ENCODE measurements at places on chromosomes 13 and 19.

DNA sequence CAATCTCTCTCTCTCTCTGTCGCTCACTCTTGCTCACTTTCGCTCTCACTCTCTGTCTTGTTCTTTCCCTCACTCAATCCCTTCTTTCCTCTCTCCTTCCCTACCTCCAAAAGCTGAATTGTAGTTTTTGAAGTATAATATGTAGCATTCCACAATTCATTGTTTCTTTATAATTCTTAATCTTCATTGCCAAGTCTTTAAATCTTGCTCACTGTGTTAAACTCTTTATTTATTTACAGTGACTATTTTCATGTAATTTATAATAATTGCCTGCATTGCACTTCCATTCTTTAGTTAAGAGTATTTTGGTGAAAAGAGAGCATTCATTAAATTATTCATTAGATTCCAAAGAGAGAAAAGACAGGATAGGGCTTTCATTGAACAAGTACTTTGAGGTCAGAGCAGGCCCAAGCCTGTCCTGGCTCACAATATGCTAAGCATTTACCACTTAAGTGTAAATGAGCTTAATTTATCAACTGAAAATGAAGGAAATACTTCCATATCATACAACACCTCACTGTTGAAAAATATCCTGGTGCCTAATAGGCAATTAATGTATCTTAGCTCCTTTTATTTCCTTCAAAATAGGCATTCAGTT is 257.4 kb upstream of the SLITRK1 start:
- DNase-seq = no peak

GRCh38 chr19:57321116-57321515 is 844 bp downstream of the ZNF543 start:
- DNase-seq = no peak

DNA sequence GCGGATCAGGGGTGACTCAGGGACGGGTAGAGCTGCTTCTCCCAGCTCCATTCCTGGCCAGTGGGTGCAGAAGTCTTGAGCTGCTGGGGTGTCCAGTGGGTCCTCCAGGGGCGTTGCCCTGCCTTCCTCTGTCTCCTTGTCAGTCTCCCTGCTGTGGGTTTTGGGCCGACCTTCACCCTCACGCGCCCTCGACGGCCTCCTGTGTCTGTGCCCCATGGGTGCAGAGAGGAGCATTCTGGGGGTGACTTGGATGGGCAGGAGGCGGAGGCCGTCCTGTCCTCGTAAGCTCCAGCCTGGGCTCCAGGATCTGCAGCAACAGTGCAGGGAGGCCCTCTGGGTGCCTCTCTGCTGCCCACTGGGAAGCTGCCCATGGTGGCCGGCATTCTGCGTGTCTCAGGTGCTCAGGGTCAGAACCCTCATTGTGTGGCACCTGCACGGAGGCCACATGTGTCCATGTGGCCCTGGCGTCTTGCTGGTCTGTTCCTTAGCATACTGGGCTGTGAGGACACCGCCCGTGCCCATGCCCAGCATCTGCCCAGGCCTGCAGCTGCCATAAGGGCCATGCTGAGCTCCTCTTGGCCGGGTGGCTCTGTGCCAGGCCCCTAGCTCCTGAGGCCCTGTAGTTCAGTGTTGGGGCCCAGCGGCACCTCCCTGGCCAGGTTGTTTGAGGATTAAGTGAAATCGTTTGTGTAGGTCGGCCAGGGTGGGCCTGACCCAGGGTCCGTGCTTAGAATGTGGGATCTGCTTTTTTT is 17.3 kb downstream of the DOT1L start:
- no peak for DNase-seq

DNA sequence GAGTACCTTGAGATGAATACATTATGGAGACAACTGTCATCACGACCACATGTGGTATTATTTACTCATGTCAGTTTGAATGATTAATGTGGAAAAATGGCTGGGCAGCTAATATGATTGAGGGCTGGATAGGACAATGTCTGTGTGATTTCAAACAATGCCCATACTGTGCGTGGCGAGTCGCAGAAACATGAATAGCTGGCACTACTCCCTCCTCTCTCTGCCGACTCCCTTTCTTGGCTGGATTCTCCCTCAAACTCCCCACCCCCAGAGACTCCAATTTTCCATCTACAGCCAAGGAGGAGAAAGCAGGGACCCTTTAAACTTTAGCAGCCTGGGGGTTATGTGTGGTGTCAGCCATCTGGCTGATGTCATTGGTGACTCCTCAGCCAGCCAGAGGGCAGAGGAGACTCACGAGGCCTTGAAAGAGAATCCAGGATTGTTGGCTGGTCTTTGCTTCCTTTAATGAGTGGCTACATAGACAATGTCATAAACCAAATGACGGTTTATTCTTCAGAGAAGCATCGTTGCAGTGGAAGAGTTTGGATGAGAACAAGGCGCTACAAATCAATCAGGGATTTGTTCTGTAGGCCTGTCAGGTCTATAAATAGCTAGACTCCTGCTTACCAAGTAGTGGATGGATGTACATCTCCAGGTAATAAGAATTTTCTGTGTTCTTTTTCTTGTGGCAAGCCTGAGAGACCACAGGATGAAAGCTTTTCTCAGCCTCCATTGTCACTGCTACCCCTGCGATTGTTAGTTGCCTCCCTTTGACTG is 165.6 kb downstream of the DLEU7 start:
- DNase-seq = no peak

DNA sequence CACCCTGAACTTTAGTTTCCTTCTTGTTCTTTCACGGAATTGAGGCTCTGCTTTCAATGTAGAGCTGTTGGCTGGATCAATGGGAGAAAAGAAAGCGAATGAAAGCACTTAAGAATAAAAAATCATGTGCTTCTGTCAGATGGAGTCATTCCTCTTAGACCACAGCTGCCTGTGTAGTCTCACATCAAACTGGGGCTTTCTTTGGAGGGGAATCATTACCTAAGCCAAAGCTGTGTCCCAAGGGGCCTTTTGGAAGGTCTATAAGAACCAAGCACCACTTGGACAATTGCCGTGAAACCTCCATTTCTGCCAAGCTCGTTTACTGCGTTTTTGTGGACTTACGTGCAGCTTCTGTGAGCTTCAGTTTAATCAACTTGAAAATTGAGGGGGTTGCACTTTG is 44.2 kb upstream of the RNF113B start:
- no peak for DNase-seq

DNA sequence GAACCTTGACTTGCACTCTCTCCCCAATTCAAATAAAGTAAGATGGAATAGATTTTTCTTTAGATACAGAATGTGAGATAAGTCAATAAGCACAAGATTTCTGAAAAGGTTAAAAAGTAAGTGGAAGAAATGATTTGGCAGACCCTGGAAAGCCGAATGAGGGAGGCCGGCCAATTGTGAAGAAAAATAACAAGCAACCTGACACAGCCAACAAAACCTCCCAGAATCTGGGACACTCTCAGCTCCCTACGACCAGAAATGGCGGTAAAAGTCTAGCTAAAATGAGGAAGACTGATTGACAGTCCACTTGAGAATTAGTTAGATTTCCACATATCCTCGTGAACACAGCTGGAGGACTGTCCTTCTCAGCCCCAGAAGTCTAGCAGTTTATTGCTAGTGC is 85.4 kb downstream of the KLF12 start:
- no peak for DNase-seq

GRCh38 chr13:26025196-26025595 is 26.6 kb downstream of the SHISA2 start:
- DNase-seq = no peak

- no peak for DNase-seq
Measured at GRCh38 chr19:5228932-5229777, 111.5 kb downstream of the PTPRS start.

GRCh38 chr13:103403148-103403740 is 337.0 kb upstream of the SLC10A2 start:
- DNase-seq = no peak

DNA sequence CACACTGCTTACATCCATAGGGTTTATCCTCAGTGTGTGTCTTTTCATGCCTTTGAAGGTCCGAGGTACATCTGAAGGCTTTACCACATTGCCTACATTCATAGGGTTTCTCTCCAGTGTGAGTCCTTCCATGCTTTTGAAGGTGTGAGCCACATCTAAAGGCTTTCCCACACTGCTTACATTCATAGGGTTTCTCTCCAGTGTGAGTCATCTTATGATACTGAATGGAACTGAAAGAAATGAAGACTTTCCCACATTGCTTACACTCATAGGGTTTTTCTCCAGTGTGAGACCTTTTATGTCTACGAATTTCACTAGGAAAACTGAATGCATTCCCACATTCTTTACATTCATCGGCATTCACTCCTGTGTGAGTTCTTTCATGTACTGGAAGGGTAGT is 7.1 kb downstream of the ZNF20 start:
- DNase-seq = no peak

GRCh38 chr13:40787062-40787461 is 2.3 kb upstream of the SLC25A15 start:
- no peak for DNase-seq

GRCh38 chr13:105773863-105774538 is 761.5 kb downstream of the EFNB2 start:
- no peak for DNase-seq

DNA sequence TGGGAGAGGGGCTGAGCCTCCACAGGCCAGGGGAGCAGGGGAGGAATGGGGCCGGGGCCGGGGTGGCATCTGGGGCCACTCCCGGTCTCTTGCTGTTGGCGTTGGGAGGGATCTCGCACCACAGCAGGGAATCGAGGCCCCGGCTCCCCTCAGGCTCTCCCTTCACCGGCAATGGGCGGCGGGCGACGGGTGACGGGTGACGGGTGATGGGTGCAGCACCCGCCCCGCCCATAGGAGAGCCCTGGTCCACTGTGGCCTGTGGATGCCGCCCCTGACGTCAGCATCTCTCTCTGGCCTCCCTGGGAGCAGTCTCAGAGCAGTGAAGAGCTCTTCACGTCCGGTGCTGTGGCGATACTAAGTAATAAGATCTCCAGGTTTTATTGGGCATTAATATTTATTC is 133.6 kb downstream of the KDM4B start:
- no peak for DNase-seq

DNA sequence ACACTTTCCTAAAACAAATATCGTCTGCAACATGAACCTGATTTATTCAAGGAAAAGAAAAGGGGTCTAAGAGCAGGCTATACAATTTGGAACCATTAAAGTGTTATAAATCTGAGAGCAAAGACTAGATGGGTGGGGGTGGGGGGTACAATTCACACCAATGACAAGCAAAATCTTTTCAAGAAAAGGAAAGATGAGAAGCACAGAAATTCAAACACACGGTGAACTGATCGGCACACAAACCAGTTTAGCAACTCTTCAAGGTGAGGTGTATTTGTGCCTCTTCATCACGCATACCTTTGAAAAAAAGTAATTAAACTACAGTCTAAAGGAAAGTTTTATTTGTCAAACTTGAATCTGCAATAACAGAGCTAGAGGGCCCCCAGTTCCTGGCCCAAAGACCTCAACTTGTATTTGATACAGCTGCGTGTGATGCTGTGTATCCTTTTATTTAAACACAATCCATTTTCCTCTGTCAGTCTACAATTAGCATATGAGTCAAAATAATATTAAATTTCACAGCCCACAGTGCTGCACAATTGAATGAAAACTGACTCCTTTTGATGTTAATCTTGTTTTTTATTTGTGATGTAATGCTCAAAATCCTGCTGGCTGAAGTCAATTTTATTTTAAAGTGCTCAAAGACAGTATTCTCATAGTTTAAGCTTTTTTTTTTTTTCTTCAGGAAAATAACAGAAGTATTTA is 14.2 kb downstream of the EFNB2 start:
- DNase-seq = no peak

DNA sequence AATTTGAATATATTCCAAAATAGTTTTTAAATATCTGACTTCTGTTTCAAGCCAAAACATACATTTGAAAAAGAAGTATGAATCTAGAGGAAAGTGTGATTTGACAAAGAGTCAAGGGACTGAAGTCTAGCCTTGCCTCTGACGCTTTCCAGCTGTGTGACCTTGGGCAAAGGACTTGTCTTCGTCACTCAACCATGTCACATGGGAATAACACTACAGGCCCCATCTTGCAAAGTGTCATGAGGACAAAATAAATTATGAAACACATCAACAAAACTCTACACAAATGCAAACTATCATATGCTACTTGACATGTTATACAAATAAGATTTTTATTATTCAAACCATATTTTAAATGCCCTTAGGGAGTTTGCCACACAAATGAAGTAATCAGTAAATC is 73.0 kb downstream of the CYSLTR2 start:
- no peak for DNase-seq

DNA sequence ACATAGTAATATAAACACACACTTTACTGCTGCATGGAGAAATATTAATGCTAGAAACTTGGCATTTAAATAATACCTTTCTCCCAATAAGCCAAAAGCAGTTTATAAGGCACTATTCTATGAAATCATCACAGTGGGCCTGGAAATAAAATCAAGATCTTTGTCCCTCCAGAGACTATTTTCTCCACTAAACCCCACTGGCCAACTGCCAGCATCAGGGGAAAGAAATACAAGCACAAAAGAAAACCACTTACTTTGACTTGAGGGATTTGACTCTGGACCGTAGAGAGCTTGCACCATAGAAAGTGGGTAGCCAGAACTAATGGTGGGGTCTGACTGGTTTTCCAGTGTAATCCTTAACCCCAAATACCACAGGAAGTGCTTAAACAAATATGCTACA is 71.9 kb downstream of the DCLK1 start:
- DNase-seq = no peak

DNA sequence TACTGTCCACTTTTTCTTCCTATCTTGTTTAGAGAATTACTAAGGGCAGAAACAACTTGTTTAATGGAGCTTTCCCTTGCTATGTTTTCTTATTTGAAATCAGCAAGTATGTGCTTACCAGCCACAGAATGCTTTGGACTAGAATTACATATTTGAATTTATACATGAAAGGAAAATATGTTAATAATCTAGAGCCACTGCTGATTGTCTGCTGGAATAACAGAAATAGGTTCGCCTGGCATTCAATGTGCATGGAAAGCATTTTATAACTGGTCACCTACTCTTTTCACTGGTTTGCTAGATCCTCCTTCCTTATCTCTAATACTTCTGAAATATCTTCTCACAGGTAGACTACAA is 8.0 kb downstream of the EFNB2 start:
- no peak for DNase-seq

All from GOT3 (cell line).